Myocyte (in vitro differentiated cells): ENCODE measurements at places on chromosomes 7 and 10. TPM values are rescaled to one million over a fixed set of nuclear protein-coding genes. Genes with fewer than 3 reads are reported as not detected.

DNA sequence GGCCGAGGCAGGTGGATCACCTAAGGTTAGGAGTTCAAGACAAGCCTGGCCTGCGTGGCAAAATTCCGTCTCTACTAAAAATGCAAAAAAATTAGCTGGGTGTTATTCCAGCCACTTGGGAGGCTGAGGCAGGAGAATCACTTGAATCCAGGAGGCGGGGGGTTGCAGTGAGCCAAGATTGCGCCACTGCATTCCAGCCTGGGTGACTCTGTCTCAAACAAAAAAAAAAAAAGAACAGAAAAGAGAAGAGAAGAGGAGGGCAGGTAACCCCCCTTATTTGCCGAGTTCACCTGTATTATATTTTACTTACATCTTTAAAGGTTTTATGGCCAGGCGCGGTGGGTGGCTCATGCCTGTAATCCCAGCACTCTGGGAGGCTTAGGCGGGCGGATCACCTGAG is 91.7 kb downstream of the RNF216 start:
- no peak for DNase-seq

DNA sequence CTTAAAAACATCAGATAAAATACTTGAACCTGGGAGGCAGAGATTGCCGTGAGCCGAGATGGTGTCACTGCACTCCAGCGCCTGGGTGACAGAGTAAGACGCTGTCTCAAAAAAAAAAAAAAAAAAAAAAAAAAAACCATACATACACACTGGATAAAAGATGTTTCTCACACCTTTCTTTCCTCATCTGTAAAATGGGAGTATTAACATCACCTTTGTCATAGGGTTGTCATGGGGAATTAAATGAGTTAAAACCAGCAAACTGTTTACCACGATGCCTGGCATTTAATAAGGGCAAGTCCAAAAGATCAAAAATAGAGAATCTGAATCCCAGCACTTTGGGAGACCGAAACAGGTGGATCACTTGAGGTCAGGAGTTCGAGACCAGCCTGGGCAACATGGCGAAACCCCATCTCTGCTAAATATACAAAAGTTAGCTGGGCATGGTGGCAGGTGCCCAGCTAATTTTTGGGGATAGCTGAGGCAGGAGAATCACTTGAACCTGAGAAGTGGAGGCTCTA is 12.9 kb downstream of the LRRC20 start:
- DNase-seq = no peak

GRCh38 chr7:151541709-151542499 is 22.2 kb upstream of the RHEB start:
- no peak for DNase-seq

The EBF3 gene
- total RNA-seq = 21.9 and 32.2 TPM in 2 replicates

The VSIR gene
- total RNA-seq = 30.2 and 41.2 TPM in 2 replicates
